Naive thymus-derived CD4-positive, alpha-beta T cell (primary cell): ENCODE measurements at places on chromosomes 16 and 17. TPM values are rescaled to one million over a fixed set of nuclear protein-coding genes. Genes with fewer than 3 reads are reported as not detected.

GRCh38 chr17:38872027-38872511, 2.2 kb downstream of the LASP1 start:
- no peak for DNase-seq

The RHBDL1 gene
- 1.2 and 1.8 TPM in 2 replicates for total RNA-seq

DNA sequence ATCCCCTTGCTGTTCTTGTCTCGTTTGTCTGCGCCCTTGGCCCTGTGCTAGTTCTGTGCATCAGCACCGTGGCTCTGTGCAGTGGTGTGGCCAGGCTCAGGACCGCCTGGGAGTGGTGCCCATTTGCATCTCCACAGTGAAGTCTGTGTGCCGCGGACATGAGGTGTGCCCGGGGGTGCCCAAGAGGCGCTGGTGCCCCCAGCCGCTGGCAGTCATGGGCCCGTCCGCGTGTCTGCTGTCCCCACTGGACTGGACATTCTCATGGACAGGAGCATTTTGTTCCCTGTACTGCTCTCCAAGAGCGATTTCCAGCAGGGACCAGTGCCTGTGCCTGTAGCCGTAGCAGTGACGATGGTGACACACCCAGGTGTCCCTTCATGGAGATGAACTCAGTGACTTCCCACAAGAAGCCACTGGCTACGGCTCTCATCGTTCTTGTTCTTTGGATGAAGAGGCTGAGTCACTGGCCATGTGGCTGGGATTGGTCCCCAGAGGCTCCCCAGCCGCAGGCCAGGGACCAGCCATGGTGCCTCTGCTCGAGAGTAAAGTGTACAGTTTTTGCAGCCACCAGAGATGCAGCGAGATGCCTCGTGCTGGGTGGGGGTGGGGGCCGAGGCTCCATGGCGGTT, 13.0 kb upstream of the MC1R start:
- no peak for DNase-seq

The PPP1R27 gene
- not detected for total RNA-seq

DNA sequence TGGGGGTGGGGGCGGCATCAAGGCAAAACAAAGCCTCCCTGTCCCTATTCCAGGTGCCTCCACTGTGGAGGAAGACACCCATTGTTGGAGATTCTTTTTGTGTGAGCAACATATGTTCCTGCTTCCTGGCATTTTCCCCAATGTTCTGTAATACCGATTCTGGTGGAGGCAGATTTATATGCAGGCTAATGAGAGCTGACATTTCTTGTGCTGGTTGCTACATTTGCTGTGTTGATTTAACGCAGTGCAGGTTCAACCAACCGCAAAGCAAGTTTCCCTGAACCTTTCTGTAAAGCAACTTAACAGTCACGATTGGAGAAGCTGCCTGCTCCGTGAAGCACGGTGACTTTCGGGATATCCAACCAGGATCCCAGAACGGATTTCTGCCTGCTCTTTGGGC, 260.5 kb downstream of the CBLN1 start:
- DNase-seq = no peak

The PLA2G10 gene
- not detected for total RNA-seq

The RPRML gene
- not detected for total RNA-seq

The DBNDD1 gene
- 1.3 TPM for total RNA-seq
